ENCODE measurements at places on chromosomes 11 and 22. TPM values are rescaled to one million over a fixed set of nuclear protein-coding genes. Genes with fewer than 3 reads are reported as not detected.
A peak's percentile ranks its signal among the peaks of the same experiment; 100 is the strongest.

RFPL3 gene
- total RNA-seq: not detected

FAM181B gene
- 0.07 TPM for total RNA-seq

SIRT3 gene
- total RNA-seq: 41.4 TPM

OR51I1 gene
- total RNA-seq: not detected

C11orf16 gene
- total RNA-seq: not detected

CDCA5 gene
- total RNA-seq: 1.3 TPM

HORMAD2 gene
- not detected for total RNA-seq

LRRC75B gene
- total RNA-seq: 6.9 TPM

- DNase-seq: no peak
These were observed 16.2 kb downstream of the CREB3L1 start for GRCh38 chr11:46293641-46294103.

DNA sequence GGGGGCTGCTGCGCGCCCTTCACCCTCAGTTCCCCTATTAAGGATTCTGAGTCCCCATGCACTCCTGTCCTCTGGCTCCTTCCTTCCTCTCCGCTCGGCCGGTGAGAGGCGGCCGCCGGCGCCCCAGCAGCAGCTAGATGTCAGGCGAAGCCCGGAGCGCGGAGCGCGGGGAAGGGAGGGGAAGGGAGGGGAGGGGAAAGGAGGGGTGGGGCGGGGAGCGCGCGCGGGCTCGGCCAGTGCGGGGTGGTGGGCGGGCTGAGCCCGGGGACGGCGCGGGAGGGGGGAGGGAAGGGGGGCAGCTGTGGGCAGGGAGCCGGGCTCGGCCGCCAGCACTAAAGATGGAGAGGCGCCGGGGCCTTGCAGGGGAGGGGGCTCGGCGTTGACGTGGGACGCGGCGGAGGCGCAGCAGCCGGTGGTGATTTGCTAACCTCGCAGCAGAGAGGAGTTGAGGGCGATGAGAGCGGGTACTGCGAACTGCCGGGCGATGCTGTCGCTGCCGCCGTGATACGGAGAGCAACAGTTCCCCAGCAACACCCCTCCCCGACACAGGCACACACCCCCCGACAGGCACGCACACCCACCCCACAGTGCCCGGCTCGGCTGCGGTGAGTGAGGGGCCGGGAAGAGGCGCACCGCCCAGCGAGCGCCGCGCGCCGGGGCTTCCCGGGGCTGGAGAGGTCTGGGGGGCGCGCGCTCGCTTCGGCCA, at the start of gene ZBTB16:
TSS of gene ZBTB16 (plus strand) at position 434 of the 706 bp plus-strand sequence. CDS start 3,590 bp downstream, outside the sequence.
- peak; percentile 94 for DNase-seq

- DNase-seq: no peak
These were observed 161.9 kb downstream of the INSC start for GRCh38 chr11:15276621-15277020.

- no peak for DNase-seq
These were observed 35.0 kb upstream of the SCGB1A1 start for GRCh38 chr11:62383822-62384221.

GRCh38 chr11:36354221-36355003, 58.3 kb downstream of the PRR5L start:
- DNase-seq: no peak

DNA sequence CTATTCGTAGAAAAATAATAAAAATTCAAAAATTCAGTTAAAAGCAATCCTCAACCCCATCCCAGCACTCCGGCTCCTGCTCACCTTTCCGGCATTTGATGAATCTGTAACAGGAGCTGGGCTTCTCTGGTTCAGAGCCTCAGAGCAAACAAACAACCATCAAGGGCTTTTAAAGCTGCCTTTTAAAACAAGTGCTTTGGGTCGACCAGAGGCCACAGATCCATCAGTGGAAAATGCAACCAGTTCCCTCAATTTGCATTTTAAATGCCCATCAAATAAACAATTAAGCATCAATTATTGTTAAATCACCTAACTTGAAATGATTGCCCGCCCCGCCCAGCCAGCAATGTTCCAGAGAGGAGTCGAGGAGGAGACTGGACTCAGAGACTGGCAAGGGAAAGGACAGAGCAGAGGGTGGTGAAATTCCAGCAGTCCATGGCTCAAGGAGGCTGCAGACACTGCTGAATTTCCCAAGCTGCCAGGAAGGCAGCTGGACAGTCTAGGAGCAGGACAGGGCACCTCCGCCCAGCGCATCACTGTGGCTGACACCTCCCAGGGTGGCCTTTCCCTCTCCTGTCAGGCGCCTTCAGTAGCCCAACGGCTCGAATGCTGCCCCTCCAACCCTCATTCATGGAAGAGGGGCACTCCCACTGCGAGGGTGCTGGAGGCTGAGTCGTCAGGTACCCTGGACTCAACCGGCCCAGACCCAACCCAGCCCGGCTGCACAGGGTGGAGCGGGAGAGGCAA, 7.5 kb downstream of the FXYD6 start:
- no peak for DNase-seq

- no peak for DNase-seq
These were observed 65.4 kb upstream of the CRTAM start for GRCh38 chr11:122772945-122773344.

DNA sequence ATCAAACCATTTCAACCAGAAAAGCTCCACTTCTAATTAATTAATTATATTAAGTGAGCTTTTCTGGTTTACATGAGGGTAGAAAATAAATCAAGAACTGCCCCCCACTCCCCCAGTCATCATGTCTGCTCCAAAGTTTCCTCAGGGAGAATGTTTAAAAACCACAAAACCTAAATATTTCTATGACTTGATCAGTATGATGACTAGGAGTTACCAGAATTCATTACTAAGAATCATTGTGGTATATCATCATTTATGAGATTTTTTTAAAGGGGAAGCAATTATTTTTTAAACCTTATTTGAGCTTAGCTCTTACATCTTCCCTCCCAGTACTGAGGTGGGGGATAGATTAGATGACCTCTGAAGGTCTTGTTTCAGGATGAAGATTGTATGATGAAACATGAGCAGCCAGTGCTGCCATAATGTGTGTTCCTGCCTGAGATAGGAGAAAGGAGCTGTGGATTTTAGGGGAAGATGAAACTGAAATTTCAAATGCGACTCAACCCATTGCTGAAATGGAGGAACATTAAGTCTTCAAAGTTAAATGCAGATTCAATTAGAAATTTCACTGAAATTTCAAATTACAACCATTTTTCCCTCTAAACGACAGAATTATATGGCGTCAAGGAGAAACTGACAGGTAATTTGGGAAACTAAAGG, 401.3 kb upstream of the CADM1 start:
- no peak for DNase-seq

- DNase-seq: no peak
These were observed 18.1 kb upstream of the BDNF start for GRCh38 chr11:27718346-27718862.

- DNase-seq: peak; percentile 46
These were observed 24.0 kb downstream of the PISD start for GRCh38 chr22:31637891-31638618.

DNA sequence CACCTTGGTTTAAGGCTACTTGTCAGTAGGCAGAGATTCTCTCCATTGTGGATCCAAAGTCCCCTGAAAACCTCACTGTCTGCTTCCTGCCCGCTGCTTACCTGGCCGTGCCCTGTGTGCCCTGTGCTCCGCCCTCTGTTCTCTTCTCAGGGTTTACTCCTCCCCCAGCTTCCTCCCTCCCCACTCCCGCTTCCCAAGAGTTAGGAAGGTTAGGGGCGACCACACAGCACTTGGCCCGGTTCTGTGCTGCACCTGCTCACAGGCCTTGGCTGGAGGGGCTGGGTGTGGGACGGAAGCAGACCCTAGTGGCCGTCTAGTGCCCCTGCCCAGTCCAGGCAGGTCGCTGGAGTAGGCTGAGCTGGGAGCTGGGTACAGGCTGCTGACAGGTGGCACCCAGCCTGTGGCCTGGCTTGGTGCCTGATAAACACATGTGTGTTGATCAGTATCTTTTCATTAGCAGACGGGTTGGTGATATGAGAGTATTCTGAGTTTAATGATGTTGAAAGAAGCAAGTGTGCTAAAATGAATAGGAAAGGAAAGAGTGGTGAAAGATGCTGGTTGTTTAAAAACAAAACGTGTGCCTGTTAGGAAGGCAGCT, 40.5 kb downstream of the GRAMD4 start:
- DNase-seq: no peak

GRCh38 chr11:70824605-70825245, 426.4 kb downstream of the CTTN start:
- DNase-seq: no peak

- DNase-seq: peak; percentile 15
These were observed 2.1 kb downstream of the CDC42BPG start for GRCh38 chr11:64842366-64842759.

- DNase-seq: peak; percentile 23
These were observed at the start of gene POU2F3 for GRCh38 chr11:120239713-120240640. POU2F3 (plus strand) TSS chr11:120240140; CDS start chr11:120240344, 204 bp downstream.

GRCh38 chr11:9341638-9342178, 27.3 kb upstream of the TMEM41B start:
- DNase-seq: no peak

- DNase-seq: no peak
These were observed 13.1 kb downstream of the B3GNT6 start for GRCh38 chr11:77047007-77047927.

DNA sequence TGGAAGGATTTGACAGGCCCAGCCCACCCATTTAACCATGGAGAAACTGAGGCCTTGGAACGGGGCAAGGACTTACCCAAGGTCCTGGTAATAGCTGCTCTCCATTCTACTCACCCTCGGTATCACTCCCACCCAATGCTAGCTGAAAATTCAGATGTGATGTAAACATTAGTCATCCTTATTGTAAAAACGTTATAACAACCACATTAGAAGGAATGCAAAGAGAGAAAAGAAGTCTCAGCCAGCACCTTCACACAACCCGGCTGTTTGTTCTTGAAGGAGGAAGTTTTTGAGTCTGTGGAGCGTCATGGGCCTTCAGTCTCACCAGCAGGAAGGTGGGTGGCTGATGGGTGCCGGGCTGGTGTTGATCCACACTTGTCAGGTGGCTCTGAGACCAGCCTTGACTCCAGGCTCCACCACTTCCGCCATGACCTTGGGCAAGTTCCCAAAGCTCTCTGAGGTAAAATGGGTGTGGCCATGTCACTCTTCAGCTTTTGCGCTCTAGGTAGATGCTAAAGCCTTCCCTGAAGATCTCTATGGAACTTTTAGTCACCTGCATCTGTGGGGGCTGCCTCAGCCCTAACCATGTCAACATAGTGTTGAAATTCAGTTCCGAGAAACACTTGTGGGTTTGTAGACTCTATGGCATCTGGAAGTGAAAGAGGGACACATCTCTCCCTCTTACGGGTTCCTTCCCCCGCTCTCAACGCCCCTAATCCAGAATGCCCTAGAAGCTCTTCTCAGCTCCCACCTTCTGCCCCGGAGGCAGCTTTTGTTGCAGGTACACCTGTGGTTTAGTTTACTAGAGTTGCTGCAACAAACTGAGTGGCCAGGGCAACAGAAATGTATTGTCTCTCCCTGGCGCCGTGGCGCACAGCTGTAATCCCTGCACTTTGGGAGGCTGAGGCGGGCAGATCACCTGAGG, 14.8 kb downstream of the CD6 start:
- DNase-seq: no peak

DNA sequence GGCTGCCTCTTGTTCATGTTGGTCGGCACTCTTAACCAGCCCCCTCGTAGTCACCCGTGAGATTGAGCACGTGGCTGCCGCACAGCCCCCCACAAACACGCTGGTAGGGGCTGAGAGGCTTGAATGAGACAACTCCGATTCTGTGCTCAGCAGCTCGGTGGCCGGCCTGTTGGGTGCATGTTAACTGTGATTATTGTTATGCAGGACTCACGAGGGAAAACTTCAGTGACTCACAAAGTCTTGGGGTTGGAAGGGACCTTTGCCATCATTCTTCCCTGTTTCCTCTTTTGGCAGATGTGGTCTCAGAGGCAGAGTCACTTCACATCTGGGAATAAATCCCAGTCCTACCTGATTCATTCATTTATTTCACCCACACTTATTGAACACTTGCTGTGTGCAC, 75.2 kb downstream of the ADAMTS15 start:
- DNase-seq: peak; percentile 58

GRCh38 chr11:59898650-59899049, 20.1 kb downstream of the OOSP3 start:
- DNase-seq: no peak

- DNase-seq: peak; percentile 83
These were observed 1.2 kb downstream of the TSPO start for GRCh38 chr22:43152357-43153071.

DNA sequence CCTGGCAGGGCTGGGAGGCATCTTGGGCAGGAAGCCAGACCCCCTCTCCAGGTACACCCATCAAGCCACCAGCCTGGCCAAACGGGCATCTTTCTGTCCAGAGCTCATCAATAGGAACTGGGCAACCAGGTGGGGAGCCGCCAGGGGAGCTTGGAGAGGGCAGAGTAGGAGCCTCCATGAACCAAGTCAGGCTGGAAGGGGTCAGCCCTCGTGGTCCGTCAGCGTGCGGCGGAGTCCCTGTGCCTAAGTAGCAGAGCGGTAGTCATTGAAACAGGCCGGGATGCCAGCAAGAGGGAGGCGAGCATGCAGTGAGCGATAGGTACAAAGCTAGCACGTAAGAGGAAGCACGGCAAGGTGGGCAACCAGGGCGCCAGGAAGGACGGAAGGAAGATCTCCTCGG, 1.7 kb downstream of the RTL6 start:
- DNase-seq: no peak
